ENCODE measurements at places on chromosomes 4 and X. TPM values are rescaled to one million over a fixed set of nuclear protein-coding genes. Genes with fewer than 3 reads are reported as not detected.

DNA sequence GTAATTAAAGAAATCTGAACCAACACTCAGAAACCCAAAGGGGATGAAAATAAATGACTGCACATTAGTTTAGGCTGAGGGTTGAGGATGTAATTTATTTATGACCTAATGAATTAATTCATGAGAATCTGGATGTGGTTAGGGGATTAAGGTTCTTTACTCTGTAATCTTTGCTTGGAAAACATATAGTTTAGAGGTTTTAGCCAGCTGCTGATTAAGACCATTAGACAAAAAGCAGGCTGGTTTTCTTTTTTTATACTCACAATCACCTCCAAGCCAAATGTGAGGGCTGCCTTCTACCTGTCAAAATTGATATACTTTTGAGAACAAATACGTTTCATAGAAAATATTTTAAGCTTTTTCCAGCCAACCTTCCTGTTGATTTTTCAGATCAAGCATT lies 2705.8 kb downstream of the PCDH7 start:
- H3K36me3 ChIP-seq: no peaks in the 10 kb centered on the region
- H3K4me3 ChIP-seq: no peak overlapping the region
- no peaks in the 10 kb centered on the region for H3K27me3 ChIP-seq
- no peak for DNase-seq

DNA sequence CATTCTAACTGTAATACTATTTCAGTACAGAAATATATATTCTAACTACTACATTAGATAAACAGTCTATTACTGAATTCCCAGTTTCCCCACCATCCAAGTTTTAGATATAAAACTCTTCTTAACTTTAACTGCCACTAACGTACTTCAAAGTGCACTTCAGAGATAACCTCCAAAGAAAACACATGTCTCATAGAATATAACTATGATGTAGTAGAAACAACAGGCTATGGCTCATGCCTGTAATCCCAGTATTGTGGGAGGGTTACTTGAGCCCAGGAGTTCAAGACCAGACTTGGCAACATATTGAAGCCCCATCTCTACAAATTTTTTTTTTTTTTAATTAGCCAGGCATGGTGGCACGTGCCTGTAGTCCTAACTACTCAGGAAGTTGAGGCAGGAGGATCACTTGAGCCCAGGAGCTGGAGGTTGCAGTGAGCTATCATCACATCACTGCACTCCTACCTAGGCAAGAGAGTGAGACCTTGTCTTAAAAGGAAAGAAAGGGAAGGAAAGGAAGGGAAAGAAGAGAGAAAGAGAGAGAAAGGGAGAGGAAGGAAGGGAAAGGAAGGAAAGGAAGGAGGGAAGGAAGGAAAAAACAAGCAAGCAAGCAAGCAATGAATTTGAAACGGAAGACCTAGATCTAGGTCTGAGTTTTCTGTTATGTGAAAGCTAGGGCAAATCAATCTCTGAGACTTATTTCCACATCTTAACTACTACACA lies 4.8 kb downstream of the HAUS3 start:
- DNase-seq: no peak
- no peaks in the 10 kb centered on the region for H3K4me1 ChIP-seq
- no peaks in the 10 kb centered on the region for H3K27me3 ChIP-seq

- H3K27ac ChIP-seq: no peak overlapping the region
- no peak for DNase-seq
- H3K27me3 ChIP-seq: no peaks in the 10 kb centered on the region
- no peak overlapping the region for H3K4me3 ChIP-seq
These were observed 26.1 kb upstream of the CFAP299 start for GRCh38 chr4:80309294-80310004.

- no peaks in the 10 kb centered on the region for H3K36me3 ChIP-seq
- no peaks in the 10 kb centered on the region for H3K4me1 ChIP-seq
- H3K27ac ChIP-seq: no peak overlapping the region
- no peak for DNase-seq
- no peak overlapping the region for H3K4me3 ChIP-seq
- no peaks in the 10 kb centered on the region for H3K27me3 ChIP-seq
These were observed 194.9 kb upstream of the PSAPL1 start for GRCh38 chr4:7629501-7630254.

DNA sequence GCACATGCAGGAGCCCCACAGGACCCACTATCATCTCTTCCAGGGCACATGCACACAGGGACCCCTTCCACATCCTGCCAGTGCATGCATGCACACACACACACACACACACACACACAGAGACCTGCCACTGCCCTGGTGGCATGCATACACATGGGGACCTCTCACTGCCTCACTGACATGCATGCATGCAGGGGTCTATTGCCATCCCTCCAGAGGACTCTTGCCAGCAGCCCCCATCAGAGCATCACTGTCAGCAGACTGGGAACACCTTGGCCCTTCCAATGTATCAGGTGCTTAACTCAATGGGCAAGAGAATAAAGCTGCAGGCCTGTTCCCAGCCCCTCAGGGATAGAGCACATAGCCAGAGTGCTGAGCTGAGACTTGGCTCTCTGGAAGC lies 433.6 kb upstream of the PPP1R2C start:
- DNase-seq: no peak
- H3K27ac ChIP-seq: no peak overlapping the region
- no peaks in the 10 kb centered on the region for H3K4me1 ChIP-seq
- H3K27me3 ChIP-seq: no peaks in the 10 kb centered on the region
- no peak overlapping the region for H3K4me3 ChIP-seq

DNA sequence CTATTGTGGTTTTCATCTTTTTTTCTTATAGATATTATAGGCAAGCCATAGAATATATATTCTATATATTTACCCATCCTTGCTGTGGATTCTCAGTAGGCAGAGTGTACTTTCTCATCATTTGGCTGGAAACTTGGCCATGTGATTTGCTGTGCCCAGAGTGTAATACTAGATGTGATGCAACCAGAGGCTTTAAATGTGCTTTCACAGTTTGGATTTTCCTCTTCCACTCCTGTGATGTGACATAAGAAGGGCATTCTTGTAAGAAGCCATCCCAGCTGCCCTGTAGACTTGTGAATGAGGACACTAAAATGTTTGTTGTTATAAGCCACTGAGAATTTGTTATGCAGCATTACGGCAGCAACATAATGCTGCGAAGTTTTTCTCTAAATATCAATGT lies 10.4 kb upstream of the HPGDS start:
- H3K27me3 ChIP-seq: peaks cover 5% of the 10 kb centered on the region
- no peaks in the 10 kb centered on the region for H3K4me1 ChIP-seq
- no peaks in the 10 kb centered on the region for H3K36me3 ChIP-seq
- no peak overlapping the region for H3K27ac ChIP-seq
- DNase-seq: no peak

GRCh38 chr4:98493296-98493695 lies 165.1 kb downstream of the TSPAN5 start:
- H3K36me3 ChIP-seq: no peaks in the 10 kb centered on the region
- H3K4me1 ChIP-seq: no peaks in the 10 kb centered on the region
- H3K27me3 ChIP-seq: no peaks in the 10 kb centered on the region
- H3K4me3 ChIP-seq: no peak overlapping the region
- no peak for DNase-seq

DNA sequence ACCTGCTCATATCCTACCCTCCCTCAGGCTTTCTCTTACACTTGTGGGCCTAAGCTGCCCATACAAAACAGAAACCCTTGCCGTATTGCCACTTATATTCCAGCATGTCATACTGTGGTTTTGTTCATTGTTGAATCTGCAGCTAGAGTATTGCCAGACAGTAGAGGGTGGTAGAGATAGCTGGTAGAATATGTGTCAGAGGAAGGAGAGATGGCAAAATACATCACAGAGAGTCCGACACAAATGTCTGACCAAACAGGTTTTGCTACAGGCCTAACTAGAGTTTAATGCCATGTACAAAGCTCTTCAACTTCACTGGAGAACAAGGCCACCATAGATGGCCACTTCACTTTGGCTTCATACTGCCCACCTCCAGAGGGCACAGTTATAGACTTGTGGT lies 160.1 kb downstream of the EFHC2 start:
- H3K27ac ChIP-seq: no peak overlapping the region
- DNase-seq: no peak
- no peaks in the 10 kb centered on the region for H3K27me3 ChIP-seq
- H3K4me3 ChIP-seq: no peak overlapping the region
- H3K36me3 ChIP-seq: no peaks in the 10 kb centered on the region

DNA sequence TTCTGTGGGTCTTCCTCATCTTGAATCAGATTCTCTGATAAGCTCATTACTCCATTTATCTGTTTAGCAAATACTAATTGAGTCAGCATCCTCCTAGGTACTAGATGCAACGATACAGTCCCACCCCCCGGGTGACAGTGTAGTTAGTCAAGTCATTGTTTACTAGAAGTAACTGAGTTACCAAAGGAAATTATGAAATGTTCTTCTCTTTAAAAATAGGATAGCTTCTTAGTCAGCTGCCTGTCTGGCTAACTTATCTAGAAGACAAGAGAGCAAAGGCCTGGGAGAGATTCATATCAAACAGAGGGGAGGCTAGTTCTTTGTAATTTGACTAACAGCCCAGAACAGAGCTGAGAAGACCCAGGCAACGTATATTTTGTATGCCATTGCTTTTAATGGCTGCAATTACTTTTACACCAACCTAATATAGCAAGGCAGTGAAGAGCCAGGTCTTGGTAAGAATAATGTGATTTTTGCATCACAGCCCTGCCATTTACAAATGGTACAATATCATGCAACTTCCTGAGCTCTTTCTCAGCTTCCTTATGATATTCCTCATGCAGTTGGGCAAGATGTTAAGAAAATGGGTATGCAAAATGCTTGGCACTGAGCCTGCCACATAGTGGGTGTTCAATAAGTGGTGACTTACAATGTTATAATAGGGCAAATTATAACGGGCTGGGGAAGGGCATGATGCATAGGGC lies 149.9 kb downstream of the CHIC2 start:
- H3K27ac ChIP-seq: no peak overlapping the region
- H3K27me3 ChIP-seq: 0 out of 2 replicates have a peak, but pooled peaks cover 2% of the 10 kb centered on the region
- no peak for DNase-seq
- no peaks in the 10 kb centered on the region for H3K4me1 ChIP-seq
- H3K4me3 ChIP-seq: no peak overlapping the region
- no peaks in the 10 kb centered on the region for H3K36me3 ChIP-seq

- H3K36me3 ChIP-seq: no peaks in the 10 kb centered on the region
- no peak for DNase-seq
- H3K4me3 ChIP-seq: no peak overlapping the region
- H3K27ac ChIP-seq: no peak overlapping the region
- no peaks in the 10 kb centered on the region for H3K27me3 ChIP-seq
These were observed 162.2 kb upstream of the GPR101 start for GRCh38 chrX:137195991-137196390.

GRCh38 chr4:154329268-154329868 lies 162.2 kb downstream of the DCHS2 start:
- H3K4me1 ChIP-seq: peaks cover 7% of the 10 kb centered on the region
- H3K36me3 ChIP-seq: no peaks in the 10 kb centered on the region
- no peak overlapping the region for H3K27ac ChIP-seq
- no peak for DNase-seq

- H3K36me3 ChIP-seq: no peaks in the 10 kb centered on the region
- no peaks in the 10 kb centered on the region for H3K27me3 ChIP-seq
- H3K27ac ChIP-seq: no peak overlapping the region
These were observed 180.1 kb downstream of the DHX15 start for GRCh38 chr4:24404281-24404680.

DNA sequence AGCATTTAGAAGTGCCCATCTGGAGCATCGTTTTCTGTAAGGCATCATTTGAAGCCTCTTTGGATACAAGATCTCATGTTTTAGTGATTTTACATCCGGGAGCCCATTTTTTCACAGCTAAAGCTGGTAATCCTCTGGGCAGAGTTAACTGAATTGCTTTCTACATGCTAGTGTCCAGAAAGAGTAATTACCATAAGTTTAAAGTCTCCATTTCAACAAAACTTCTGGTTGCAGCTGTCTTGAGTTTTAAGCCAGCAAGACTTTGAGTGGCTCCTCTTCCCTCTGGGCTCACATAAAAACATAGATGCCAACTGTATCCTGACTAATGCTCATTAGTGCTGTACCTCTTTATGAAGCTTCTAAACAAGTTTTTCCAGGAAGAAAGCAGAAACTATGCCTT lies 65.4 kb downstream of the GPRIN3 start:
- no peak for DNase-seq
- H3K27ac ChIP-seq: no peak overlapping the region
- H3K36me3 ChIP-seq: no peaks in the 10 kb centered on the region
- no peaks in the 10 kb centered on the region for H3K4me1 ChIP-seq
- H3K27me3 ChIP-seq: no peaks in the 10 kb centered on the region

DNA sequence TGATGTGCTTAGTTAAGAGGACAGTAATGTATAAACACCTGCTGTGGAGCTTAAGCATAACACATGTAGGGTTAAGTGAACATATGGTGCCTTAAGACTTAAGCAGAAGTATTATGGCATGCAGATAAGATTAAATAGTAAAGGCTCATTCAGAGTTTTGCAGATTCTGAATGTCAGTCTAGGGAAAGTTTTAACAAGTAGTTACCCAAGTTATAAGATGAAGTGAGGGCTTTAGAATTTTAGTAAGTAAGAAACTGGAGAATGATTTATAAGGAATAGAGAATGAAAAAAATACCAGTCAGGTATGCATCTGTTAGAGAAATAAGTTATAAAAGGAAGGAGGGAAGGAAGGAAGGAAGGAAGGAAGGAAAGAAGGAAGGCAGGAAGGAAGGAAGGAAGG lies 902.1 kb downstream of the TRAM1L1 start:
- H3K4me1 ChIP-seq: no peaks in the 10 kb centered on the region
- H3K27ac ChIP-seq: no peak overlapping the region
- DNase-seq: no peak
- no peak overlapping the region for H3K4me3 ChIP-seq
- H3K36me3 ChIP-seq: no peaks in the 10 kb centered on the region
- H3K27me3 ChIP-seq: no peaks in the 10 kb centered on the region

- H3K4me3 ChIP-seq: no peak overlapping the region
- no peaks in the 10 kb centered on the region for H3K4me1 ChIP-seq
- H3K27ac ChIP-seq: no peak overlapping the region
These were observed 199.7 kb downstream of the CEP135 start for GRCh38 chr4:56148428-56148827.

- no peaks in the 10 kb centered on the region for H3K27me3 ChIP-seq
- H3K27ac ChIP-seq: no peak overlapping the region
- no peaks in the 10 kb centered on the region for H3K4me1 ChIP-seq
These were observed 1.1 kb upstream of the PCDH19 start for GRCh38 chrX:100410901-100411801.

The NEXMIF gene
- 0.89 TPM for polyA plus RNA-seq

The F8A3 gene
- not detected for polyA plus RNA-seq

The GAGE12H gene
- not detected for polyA plus RNA-seq

The UNC5C gene
- 0.12 TPM for polyA plus RNA-seq

The TLR2 gene
- not detected for polyA plus RNA-seq

The ZNF595 gene
- polyA plus RNA-seq: not detected

Measured in GM12878 (cell line).